Effector memory CD4-positive, alpha-beta T cell (primary cell): ENCODE measurements at places on chromosomes 5 and 9.

DNA sequence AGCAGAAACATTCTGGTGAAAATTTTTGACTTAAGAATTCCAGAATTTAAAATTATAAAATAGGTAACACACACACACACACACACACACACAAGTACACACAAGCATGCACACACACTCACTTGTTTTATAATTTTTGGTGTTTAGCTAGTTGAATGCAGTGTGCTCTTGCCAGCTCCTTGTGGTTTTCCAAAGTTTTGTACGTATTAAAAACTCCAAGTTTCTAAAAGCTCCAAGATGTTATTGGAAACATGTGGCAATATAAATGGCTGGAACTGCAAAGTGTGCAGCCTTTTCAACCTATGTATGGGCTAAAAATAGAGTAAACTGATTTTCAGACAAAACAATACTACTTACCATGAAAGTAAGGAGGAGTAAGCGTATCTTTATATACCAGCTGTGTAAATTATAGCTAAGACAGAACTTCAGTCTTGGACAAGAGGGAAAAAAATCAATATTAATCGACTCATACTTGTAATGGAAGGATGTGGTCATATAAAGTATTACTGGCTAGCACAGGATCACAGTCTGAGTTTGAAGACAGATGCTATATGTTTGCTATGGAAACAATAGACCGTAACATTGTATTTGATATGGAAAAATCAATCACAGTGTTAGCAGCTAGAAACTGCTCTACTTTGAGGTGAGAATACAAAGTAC lies 727.1 kb upstream of the GRAMD2B start:
- no peak for DNase-seq

- no peak for DNase-seq
Measured at GRCh38 chr9:27194401-27195091, 85.5 kb downstream of the TEK start.

DNA sequence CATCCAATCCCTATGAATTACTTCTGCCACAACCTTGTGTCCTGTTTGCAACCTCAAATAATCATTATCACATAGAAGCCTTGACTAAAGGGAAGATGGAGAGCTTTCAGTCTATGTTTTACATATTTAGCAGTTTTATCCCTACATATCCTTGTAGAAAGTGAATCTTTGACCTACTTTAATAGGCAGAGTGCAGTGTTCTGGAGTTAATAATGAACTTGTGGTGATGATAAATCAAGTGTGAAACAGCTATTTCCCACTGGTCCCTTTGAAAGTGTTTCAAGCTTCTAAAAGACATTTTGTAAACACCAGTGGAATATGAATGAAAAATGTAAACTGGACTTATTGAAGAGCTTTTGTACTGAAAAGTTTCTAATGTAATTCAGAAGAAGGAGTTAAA lies 406.7 kb downstream of the GABRG2 start:
- no peak for DNase-seq

- DNase-seq = no peak
Measured at GRCh38 chr9:33151601-33152000, 15.5 kb downstream of the B4GALT1 start.

- DNase-seq = no peak
Measured at GRCh38 chr9:6215562-6215961, at the start of gene IL33. IL33 (plus strand) TSS chr9:6215807; CDS start chr9:6241695, 25,888 bp downstream.

- no peak for DNase-seq
Measured at GRCh38 chr9:86547571-86547970, 193.4 kb upstream of the TUT7 start.

GRCh38 chr9:18753904-18754303 lies 279.1 kb downstream of the SAXO1 start:
- DNase-seq = no peak

DNA sequence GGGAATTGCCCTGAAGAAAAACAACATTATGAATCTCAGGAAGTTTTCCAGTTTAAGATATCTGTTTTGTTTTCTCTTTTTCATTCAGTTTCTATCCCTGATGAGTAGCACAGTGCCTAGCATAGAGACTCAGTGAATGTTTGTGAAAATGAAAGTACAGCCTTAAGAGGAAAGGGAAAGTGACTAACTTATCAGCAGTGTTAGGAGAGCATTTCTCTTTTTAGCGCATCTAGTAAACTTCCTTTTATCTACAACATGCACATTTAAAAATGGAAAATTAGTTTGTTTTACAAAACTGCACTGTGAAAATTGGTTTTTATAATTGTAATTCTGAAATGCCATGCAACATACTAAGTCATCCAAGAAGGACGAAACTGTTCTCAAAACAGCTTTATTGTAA lies 110.8 kb downstream of the SMARCA2 start:
- no peak for DNase-seq

DNA sequence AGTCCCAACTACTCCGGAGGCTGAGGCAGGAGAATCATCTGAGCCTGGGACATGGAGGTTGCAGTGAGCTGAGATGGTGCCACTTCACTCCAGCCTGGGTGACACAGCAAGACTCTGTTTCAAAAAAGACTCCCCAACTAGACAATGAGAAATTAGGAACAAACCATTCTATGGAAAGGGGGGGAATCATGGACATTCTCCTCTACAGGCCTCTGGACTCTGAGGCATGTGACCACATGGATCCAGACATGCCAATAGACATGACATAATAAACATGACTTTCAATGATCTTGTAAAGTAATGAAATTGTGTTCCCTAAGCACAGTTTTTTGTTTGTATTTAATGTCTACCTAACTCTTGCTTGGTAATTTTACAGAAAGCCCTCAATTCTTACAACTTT lies 8.8 kb downstream of the HOMER1 start:
- DNase-seq = no peak

DNA sequence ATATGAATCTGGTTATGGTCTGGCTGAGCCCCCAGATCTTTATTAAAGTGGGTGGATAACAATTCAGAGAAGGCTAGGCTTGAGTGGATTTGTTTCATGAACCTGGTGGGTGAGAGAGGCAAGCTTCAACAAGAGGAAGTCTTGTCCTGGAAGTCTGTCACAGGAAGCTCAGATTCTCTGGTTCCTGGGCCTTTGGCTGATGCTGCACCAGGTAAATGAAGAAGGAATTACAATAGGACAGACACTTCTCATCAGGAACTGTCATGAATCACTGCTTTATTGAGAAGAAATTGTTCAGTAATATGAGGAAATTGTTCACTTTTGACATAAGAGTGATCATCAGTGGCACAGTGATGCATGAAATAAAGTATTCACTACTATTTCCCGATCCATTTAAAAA lies 167.6 kb upstream of the ELL2 start:
- no peak for DNase-seq

DNA sequence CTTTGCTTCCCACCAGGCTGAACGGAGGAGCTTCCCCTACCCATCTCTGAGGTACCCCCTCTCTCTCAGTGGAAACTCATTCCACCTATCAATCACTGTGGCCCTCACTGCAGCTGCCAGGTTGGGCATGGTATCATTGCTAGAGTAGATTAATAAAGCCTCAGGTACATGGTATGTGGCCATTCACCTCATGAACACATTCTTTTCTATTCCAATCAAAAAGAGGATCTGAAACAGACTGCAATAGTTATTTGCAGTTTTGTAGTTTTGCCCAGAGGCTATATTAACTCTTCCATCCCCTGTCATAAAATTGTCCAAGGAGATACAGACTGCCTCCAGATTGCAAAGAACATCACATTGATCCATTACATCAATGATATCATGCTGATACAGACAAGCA lies 85.8 kb upstream of the MVB12B start:
- no peak for DNase-seq

DNA sequence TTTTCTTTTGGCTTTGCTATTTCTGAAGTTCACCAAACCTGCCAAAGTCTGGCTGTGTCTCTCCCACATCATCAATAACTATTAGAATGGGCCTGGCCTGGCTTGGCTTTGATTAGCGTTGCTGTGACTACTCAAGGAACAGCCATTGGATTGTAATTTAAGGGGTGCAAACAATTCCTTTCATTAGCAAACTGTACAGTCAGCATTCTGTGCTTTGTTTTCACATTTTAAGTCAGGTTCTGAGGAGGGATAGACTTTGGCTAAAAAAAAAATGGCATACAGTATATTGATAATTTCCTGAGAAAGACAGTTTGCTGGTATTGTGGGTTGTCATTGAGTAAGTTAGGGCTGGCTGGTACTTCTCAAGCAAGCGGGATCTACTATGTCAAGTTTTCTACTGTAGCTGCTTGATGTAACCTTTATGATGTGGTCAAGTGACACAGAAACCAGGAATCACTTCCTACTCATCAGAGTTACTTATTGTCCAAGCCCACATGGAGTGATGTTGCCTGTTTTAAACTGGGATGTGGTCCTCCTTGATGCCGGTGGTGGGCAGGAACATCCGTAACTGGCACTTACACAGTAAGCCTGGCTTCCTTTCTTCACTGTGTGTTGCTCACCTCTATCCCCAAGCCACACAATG lies 161.4 kb downstream of the CD180 start:
- no peak for DNase-seq

- DNase-seq = no peak
Measured at GRCh38 chr5:137342764-137343163, 156.4 kb downstream of the SPOCK1 start.

- DNase-seq = no peak
Measured at GRCh38 chr9:83154821-83155220, 91.9 kb upstream of the RASEF start.

DNA sequence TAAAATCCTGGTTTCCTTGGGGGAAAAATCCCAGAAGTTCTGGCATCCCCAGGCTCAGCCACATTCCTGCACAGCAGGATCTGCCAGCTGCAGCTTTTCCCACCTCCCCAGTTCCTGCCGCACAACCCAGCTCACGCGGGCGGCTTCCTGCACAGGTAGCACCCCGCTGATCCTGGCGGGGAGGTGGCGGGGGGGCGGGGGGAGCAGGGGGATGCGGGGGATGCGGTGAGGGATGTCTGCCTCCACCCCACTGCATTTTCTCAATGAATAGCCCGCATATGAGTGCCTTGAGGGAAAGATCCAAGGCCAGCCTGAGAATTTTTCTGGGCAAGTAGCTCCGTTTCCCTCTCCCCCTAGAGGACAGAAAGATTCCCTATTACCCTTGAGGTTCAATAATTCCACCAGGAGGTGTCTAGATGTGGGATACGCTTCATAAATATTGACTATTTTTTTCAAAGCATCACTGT lies 21.1 kb downstream of the GFPT2 start:
- no peak for DNase-seq
